Right renal cortex interstitium (tissue), 3 donors: ENCODE measurements at places on chromosomes 12 and 14.

- DNase-seq, result no peak
These were observed 170.1 kb downstream of the NRXN3 start for GRCh38 chr14:78340250-78340649.

DNA sequence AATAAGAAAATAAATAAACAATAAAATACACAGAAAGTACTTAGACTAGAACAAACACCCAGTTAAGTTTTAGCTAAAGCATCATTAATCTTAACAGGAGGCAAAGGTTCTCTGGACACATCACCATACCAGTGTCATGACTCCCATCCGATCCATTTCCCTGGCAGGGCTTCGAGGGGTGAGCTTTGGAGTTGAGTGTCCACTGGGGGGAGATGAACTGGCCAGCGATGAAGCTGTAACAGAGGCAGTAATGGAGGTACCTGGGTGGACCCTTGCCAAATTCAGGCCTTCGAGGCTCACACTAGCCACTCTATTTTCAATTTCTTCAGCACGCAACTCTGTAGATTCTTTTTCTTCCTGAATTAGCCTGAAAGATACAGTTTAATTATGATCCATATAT lies 269.5 kb downstream of the ACSS3 start:
- DNase-seq, result no peak

DNA sequence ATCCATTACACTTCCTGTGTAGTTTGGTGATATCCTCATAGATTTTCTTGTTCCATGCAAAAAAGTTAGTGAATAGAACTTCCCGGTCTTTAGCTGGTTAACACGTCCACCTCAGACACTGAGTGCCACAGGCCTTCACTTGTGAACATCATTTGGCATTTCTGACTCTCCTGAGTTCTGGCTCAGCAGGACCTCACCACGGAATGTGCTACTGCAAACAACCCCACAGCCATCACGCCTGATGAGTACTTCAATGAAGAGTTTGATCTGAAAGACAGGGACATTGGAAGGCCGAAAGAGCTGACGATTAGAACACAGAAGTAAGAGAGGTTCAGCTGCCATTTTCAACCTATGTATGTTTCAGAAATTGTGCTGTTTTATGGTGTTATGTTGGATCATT lies 20.0 kb downstream of the C12orf76 start:
- no peak for DNase-seq

DNA sequence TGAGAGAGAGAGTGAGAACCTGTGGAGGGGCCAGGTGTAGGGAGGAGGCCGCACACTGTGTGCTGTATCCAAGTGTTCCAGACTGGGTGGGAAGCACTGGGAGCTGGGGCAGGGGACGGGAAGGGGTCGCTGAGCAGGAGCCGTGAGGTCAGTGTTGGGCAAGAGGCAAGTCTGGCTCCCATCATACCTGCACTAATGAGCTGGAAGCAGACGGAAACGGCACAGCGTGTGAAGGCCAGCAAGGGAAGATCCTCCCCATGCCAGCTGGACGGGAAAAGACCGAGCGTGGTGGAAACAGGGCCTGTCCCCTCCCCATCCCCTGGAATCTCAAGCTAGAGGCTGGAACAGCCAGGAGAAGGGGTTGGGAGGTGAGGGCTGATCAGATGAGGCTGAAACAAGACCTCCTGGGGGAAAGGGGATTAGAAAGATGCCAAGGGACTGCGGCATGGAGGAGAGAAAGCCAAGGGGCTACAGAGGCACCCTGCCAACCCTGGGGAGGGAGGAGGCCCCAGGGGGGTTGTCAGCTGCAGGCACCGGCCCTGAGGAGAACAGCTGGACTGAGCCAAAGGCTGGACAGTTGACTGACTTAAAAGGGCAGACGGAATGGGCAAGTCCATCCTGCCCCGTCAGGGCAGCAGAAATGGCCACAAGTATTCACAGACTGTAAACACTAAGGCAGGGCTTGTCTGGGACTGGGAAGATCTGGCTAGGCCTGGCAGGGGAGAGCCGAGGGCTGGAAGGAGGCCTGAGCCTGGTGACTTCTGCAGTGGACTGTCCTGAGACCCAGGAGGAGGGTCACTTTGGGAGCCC lies 19.0 kb upstream of the LTBP2 start:
- DNase-seq, result no peak

- DNase-seq, result no peak
These were observed 25.4 kb upstream of the CPM start for GRCh38 chr12:68958322-68958721.

DNA sequence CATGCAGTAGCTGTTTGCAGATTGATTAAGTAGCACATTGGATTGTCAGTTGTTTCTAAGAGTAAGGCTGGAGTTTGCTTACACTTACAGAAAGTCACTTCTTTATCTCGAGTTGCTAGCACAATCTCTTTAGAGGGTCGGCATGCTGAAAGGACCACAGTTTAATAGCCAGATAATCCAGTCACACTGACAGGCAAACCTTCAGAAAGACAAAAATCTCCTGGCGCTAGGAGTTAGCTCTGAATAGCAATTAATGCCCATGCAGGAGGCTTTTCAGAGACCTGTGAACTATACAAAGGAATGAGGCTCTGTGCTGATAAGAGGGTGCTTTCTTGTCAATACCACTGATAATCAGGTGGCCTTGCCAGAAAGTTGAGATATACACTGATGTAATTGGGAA lies 1043.0 kb downstream of the AACS start:
- DNase-seq, result no peak

DNA sequence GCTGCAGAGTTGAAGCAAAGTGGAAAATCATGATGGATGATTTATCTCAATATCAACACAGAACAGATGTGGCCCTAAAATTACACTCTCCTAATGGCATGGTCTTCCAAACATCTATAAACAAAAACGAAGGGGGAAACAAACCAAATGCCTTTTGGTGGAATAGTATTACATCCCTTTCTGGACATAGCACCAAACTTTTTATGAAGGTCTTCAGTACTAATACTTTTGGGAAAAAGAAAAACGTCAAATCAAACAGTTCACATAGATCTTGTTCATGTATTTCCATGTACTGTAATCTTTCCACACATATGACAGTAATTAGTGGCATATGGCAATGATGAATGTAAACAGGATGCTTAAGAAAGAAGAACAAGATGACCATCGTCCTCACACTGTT lies 22.9 kb upstream of the ANAPC7 start:
- no peak for DNase-seq

DNA sequence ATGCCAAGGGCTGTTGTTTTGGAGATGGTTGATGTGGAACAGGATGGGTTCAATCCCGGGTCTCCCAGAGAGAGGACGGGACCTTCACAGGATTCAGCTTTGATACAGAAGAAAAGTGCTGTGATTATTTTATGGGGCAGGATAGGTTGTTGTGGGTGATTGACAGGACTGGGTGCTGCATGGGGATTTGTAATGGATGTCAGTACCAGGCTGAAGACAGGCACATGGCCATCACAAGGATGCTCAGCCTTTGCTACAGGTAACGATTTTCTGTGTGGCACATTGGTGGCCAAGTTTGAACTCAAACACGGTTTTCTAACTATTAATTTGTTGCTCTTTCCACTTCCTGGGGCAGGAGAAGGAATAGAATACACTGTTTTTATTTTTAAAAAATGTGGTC lies 4.5 kb upstream of the GUCY2C start:
- no peak for DNase-seq
